ENCODE measurements at places on chromosomes 16 and 17.
A peak's percentile ranks its signal among the peaks of the same experiment; 100 is the strongest.

DNA sequence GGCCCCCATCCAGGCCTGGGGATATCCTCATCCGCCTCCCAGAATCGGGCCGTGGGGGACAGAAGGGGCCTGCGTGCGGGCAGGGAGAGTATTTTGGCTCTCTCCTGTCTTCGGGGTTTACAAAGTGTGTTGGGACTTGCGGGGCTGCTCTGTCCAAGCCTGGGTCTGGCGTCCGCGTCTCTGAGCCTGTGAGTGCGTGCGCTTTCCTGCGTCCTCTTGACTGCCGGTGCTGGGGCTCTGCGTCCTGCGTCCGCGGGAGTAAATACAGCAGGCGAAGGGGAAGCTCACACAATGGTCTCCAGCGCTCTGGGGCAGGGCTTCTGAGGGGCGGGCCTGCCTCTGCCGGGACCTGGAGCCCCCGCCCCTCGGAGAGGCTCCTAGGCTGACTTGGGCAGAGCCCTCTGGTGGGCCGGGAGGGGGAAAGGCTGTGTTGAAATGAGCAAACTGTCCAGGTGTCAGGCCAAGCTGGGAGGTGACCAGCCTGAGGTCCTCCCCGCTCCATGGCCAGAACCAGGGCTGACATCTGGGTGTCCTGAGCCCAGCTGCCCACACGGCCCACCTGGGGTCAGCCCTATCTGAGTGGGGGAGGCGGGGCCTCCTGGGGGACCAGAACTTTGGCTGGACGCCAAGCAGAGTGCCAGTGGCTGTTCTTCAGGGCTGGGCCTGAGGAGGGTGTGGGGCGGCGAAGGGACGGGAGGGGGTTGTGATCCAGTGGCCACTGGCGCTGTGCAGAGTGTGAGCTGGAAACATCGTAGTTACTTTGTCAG, 233.6 kb downstream of the SEC14L1 start:
- no peak for DNase-seq

DNA sequence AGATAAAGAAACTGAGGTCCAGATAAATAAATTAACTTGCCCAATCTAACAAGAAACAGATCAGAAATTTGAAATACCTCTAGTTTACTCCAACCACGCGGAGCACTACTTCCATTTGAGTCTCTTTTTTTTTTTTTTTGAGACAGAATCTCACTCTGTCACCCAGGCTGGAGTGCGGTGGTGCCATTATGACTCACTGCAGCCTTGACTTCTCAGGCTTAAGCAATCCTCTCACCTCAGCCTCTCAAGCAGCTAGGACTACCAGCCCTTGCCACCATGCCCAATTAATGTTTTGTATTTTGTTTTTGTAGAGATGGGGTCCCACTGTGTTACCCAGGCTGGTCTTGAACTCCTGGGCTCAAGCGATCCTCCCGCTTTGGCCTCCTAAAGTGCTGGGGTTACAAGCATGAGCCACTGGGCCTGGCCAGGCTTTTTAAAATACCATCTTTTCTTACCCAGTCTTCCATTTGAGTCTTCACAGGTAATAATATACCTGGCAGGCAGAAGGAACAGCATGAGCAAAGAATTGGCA, 3.3 kb upstream of the NACA2 start:
- DNase-seq: no peak

GRCh38 chr16:77060614-77061013, 130.4 kb upstream of the MON1B start:
- DNase-seq: no peak

DNA sequence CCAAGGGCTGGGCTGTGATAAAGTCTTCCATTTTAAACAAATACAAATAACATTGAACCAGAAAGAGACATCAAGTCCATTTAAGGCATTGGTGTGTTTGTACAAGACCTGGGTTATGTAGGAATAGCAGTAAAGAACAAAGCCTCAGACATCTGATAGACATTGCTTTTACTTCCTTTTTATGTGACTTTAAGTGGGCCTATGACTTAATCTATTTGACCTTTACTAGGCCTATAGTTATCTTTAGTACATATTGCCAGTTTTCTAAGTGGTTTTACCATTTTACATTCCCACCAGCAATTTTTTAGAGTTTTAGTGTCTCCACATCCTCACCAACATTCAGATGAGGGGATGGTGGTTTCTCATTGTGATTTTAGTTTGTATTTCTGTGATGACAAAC, 298.8 kb downstream of the ZFHX3 start:
- no peak for DNase-seq

GRCh38 chr16:83176802-83177201, 550.0 kb downstream of the CDH13 start:
- no peak for DNase-seq

GRCh38 chr16:5965321-5965720, 867.7 kb upstream of the EEF2KMT start:
- DNase-seq: no peak

- no peak for DNase-seq
Observed at GRCh38 chr17:2837147-2837561, 40.9 kb downstream of the RAP1GAP2 start.

GRCh38 chr16:75445298-75445697, 12.0 kb upstream of the CFDP1 start:
- no peak for DNase-seq

DNA sequence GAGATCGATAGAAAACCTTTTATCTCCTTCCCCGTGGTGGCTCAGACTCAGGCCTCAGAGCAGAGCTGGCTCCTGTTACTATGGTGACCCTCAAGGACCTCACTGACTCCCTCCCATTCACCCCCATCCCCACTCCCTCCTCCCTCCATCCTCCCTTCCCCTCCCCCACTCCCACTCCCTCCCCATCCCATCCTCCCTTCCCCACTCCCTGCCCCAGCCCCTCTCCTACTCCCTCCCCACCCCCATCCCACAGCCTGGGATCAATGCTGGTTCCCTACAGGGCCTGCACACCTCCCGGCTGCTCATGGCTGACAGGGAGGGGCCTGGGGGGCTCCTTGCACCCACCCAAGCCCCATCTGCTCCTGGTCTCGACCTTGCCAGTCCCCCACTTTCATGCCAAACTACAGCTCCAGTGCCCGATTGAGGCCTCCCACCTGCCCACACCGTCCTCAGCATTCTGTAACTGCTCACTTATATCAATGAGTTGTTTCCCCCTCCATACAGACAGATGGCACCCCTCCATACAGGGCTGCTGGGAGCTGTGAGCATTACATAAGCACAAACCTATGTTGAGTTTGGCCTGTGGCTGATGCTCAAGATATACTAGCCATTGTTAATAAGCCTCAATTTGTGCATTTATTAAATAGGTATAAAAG, 11.6 kb upstream of the RAI1 start:
- no peak for DNase-seq

DNA sequence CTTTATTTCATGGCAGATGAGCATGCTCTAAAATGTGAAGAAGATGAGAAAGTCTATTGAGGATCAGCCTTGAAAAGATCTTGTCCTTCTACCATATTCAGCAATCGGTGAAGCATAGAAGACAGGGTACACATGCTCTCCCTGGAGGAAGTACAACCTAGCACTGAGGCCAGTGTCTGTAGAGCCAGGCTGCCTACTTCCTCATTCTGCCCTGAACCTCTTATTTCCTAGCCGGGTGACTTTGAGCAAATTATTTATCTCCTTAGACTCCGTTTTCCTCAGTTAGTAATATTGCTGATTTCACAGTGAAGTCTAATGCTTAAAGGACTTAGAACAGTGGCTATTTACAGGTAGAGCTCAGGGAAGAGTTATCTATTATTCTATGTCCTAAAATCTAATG, 58.4 kb downstream of the TMEM100 start:
- no peak for DNase-seq

GRCh38 chr16:17467923-17468540, 2.7 kb downstream of the XYLT1 start:
- DNase-seq: peak; percentile 79

DNA sequence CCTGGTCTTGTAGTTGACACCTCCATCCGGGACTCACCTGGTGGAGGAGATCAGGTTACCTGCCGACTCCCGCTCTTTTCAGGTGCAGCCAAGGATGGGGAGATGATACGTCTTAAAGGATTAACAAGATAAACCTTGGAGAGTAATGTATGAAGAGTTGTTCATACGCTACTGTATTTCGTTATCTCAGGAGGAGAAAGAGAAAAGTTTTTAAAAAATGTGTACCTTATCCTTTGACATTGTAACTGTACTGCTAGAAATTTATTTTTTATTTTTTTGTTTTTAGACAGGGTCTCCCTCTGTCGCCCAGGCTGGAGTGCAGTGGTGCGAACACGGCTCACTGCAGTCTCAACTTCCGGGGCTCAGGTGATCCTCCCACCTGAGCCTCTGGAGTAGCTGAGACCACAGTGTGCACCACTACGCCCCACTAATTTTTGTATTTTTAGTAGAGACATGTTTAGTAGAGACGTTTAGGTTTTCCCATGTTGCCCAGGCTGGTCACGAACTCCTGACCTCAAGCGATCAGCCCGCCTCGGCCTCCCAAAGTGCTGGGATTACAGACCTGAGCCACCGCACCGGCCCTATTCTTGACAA, 764 bp upstream of the SMURF2 start:
- DNase-seq: no peak

DNA sequence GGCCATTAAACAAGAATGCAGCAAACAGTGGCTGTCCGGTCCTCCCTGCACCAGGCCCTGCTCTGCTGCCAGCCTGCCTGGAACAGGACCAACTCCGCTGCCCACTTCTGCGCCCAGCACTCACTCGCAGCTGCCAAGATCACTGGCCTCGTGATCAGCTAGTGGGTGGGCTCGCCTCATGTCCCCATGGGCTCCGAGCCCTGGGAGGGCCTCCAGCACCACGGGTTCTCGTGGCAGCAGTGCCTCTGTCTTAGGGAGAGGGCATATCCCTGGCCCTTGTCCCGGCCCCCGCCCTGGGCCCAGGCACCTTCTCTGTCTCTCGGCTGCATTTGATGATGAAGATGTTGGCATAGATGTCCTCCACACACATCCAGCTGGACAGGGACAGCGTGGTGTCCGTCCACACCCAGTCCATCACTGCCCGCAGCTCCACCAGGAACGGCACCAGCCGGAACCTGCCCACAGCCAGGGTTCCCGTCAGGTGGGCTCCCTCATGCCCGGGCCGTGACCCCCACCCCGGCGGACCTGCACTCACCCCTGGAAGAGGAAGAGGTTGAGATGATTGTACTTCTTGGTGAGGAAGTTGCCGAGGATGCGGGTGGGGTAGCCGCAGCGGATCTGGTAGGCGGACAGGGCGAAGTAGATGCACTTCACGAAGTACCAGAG, 13.1 kb downstream of the CTU2 start:
- DNase-seq: peak; percentile 88

GRCh38 chr16:74999219-74999608, 390 bp downstream of the ZNRF1 start:
- DNase-seq: peak; percentile 50

- DNase-seq: no peak
Observed at GRCh38 chr17:4505187-4505586, 6.5 kb downstream of the SPNS2 start.

- DNase-seq: no peak
Observed at GRCh38 chr17:64064331-64064730, 43.9 kb upstream of the ICAM2 start.

GRCh38 chr17:42759982-42760651, 910 bp upstream of the RAMP2 start:
- DNase-seq: no peak

DNA sequence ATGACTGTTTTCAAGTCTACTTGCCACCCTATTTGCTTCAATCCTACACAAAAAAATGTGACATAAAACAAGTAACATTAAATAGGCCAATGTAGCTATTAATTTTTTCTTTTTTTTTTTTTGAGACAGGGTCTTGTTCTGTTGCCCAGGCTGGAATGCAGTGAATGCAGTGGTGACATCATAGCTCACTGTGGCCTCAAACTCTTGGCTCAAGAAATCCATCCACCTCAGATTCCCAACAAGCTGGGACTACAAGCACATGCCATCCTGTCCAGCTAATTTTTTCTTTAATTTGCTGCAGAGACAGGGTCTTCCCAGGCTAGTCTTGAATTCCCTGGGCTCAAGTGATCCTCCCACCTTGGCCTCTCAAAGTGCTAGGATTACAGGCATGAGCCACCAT, 29.4 kb downstream of the ANKFY1 start:
- DNase-seq: no peak

DNA sequence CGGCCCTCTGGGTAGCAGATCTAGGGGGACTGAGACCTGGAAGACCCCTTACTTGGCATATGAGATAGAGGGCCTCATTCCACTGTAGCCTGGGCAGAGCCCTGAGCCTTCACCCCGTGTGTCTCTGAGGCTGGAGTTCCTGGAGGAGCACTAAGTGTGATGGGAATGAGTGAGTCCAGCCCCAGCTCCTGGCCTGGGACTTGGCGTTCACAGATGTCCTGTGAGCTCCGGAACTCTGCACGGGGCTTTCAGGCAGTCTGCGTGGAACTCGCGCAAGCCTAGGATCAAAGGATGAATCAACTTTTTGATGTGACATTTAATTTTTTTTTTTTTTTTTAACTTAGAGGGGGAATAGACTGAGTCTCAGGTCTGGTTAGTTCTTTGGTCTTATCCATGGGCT, 1.8 kb downstream of the NKD1 start:
- no peak for DNase-seq

- DNase-seq: no peak
Observed at GRCh38 chr17:65389426-65389825, 172.0 kb downstream of the AXIN2 start.

GRCh38 chr16:3249020-3249419, 7.4 kb downstream of the MEFV start:
- no peak for DNase-seq

GRCh38 chr17:3802461-3803307, 1.7 kb upstream of the ITGAE start:
- DNase-seq: no peak

DNA sequence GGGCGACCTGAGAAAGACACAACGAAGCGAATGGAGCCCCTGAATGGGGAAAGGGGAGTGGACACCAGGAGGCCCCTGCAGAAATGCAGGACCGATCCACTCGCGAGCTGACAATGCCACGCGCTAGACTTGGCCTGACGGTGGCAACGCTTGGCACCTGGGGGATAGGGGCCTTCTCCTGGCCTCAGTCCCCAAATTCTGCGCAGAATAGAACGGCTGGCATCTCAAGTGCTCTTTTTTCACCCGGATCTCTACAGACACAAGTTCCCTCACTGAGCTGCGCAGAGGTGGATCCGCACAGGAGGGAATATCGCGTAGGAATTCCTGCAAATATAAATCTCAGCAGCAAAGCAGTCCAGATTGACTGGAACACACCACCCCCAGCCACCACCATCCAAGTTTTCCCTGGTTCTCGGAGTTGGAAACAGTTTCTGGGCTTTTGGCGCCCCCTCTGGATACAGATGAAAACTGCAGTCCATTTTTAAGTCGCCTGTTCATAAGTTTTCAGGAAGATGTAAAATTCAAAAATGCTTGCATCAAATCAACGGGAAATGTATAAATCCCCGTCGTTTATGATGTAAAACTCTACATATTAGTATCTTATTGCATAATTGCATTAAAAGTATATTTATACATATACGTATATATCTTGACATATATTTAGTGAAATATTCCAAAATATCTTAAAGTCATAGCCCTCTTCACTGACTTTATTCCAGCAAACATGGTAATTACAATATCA, 2.3 kb upstream of the SOX9 start:
- DNase-seq: peak; percentile 83

DNA sequence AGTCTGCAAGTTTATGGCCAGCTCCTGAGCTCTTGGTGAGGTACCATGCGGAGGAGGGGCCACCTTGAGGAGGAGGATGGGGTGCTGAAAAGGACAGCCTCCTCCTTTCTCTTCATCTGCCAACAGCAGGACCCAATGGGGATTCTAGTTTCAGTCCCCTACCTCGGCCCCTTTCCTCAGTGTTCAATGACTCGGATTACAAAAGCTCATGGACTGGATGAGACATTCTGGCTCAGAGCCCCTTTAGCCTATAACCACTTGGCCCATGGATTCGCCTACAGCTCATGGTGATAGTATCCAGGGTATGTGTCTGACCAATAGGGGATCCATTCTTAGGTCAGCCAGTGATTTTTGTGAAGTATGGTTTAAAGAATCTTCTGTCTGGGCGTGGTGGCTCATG, 8.5 kb upstream of the PIK3R6 start:
- no peak for DNase-seq
